ENCODE measurements at places on chromosomes 12 and 14. TPM values are rescaled to one million over a fixed set of nuclear protein-coding genes. Genes with fewer than 3 reads are reported as not detected.
A peak's percentile ranks its signal among the peaks of the same experiment; 100 is the strongest.

TSPAN19 gene
- 0.27 TPM for total RNA-seq

CCDC59 gene
- total RNA-seq: 91.8 TPM

DNA sequence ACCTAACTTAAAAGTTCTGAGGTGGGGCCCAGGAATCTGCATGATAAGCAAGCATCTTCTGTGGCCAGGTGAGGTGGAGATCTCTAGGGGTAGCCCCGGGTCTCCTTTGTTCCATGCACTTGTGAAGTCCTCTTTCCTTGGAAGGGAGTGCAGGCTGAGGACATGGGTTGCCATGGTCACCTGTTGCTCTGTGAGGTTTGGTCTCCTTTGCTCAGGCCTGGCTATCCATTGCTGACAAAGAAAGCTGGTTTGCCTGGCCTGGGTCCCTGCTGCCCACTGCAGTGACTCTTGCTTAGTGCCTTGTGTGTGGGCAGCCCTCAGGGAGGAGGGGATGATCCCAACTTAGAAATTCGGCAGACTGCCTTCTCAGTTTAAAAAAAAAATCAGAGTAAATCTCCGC is 11.1 kb downstream of the NRXN3 start:
- H3K27ac ChIP-seq: no peak overlapping the region
- H3K4me1 ChIP-seq: no peaks in the 10 kb centered on the region
- no peaks in the 10 kb centered on the region for H3K27me3 ChIP-seq
- no peaks in the 10 kb centered on the region for H3K36me3 ChIP-seq
- no peak for DNase-seq

GRCh38 chr14:64465191-64465822 is at the start of gene AKAP5:
AKAP5 (plus strand) TSS chr14:64465499; CDS start chr14:64468395, 2,896 bp downstream.
- H3K4me3 ChIP-seq: peak within 1 kb of the TSS; percentile 76
- H3K4me1 ChIP-seq: no peaks in the 10 kb centered on the region
- H3K27ac ChIP-seq: peak within 1 kb of the TSS; percentile 57
- peak; percentile 70 for DNase-seq

DNA sequence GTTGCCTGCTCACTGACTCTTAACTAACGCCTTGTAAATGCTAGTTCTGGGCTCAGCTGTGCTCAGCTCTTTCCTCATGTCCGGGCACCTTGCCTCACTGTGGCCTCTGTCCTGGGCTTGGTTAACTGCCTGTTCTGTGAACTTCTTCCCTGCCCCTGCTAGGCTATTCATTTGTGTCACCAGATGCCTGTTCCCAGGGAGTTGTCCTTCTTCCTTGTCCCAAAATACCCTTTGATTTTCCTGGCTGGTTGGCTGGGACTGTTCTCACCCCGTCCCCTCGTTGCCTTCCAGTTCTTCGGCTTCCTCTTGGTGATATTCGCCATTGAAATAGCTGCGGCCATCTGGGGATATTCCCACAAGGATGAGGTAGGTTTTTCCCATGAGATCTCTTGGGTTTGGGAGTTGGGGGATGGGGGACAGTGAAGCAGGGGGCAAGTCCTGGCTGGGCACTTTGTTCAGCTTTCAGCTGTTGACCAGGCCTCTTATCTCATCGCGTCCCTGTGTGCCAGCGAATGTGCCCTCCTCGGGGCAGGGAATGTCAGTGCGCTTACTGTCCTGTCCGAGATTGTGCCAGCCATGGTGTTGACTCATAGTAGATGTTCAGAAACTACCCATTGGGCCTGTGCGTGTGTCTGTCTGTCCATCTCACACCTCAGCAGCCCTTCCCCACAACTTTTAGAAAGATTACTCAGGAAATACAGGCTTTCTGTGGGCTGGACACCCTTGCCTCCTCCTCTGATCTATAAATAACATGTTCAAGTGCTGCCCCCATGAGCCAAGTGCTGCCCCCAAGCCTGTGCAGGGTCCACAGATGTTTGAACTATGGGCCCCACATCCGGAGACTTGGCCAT is 33.1 kb downstream of the CD9 start:
- H3K36me3 ChIP-seq: peaks cover 33% of the 10 kb centered on the region
- no peaks in the 10 kb centered on the region for H3K27me3 ChIP-seq
- H3K4me1 ChIP-seq: peaks cover 98% of the 10 kb centered on the region
- H3K27ac ChIP-seq: peak overlapping the region; percentile 98

- DNase-seq: no peak
- H3K36me3 ChIP-seq: no peaks in the 10 kb centered on the region
- no peak overlapping the region for H3K27ac ChIP-seq
- H3K4me3 ChIP-seq: no peak overlapping the region
Measured at GRCh38 chr14:92516966-92517506, 3.5 kb downstream of the RIN3 start.
